ENCODE measurements at places on chromosomes 6 and 20.

GRCh38 chr6:33458676-33459075 is 4.3 kb downstream of the ZBTB9 start:
- DNase-seq, result no peak

DNA sequence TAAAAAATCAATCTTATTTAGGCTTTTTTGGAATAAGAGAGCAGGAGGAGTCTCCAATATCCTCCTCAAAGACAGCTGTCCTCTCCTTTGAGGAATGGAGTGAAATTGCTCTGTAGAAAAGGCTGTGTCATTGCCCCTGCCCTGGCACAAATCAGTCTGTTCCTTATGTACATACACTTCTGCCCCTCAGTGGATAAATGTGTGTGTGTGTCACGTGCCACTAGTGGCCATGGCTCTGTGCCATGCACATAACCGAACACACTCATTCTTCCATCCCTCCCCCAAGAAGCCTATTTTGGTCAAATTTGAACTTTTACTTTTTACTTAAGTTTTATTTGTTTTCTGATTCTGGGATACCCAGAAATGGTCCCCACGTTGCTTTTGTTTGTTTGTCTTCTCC is 49.2 kb downstream of the ANKS1A start:
- no peak for DNase-seq

DNA sequence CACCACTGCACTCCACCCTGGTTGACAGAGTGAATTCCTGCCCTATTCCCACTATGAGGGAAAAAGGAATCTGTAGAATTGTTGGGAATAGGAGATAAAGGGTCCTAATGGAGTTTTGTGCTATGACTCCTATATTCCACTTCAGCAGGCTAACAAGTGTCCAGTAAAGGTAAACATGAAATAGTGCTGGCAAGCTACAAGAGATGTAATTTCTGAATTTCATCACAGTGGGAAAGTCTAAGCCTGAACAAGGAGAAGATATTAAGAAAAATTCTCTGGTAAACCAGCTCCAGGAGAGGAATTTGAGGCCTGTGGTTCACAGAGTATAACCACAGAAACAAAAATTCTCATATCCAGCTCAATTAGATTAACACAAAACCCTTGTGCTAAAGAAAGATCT is 10.3 kb upstream of the C6orf58 start:
- no peak for DNase-seq

- DNase-seq, result no peak
These were observed 36.6 kb downstream of the BCL2L1 start for GRCh38 chr20:31685853-31686643.

- DNase-seq, result no peak
These were observed 22.5 kb downstream of the SERINC1 start for GRCh38 chr6:122449069-122449468.

DNA sequence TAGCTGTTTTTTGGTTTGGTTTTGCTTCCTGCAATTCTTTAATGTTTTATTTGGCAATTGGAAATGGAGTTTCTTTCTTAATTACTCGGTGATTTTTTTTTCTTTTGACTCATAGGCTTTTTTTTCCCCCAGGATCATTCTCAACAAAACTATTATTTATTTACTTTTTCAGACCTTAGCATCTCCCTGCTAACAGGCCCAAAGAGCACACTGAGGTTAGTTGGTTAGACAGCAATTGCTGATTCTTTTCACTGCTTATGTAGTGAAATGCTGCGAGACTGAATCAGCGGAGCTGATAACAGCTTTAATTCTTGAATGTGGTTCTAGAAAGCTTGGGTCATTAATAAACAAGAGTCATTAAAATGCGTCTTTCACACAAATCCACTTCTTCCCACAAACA is 79.1 kb upstream of the ZFP64 start:
- no peak for DNase-seq

Data from pancreas (tissue), 10 donors.